NCI-H1694 (cell line): ENCODE measurements at places on chromosomes 3 and 15.

DNA sequence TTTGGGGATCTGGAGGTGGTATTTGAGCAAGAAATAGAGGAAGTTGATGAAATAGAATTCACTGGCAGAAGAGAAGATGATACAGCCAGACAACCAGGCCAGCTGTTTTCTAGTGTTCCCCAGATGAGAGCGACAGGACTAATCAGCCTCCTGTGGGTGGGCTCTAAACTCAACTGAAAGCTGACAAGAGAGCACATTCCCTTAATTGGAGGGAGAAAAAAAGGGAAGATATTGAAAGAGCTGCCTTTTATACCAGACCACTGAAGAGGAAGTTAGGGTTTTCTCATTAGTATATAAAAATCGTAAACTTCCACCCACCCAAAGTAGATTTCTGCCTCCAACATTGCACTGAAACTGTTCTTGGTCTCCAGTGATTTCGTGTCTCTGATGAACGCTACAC is 6.5 kb upstream of the TM4SF19 start:
- no peak for DNase-seq

DNA sequence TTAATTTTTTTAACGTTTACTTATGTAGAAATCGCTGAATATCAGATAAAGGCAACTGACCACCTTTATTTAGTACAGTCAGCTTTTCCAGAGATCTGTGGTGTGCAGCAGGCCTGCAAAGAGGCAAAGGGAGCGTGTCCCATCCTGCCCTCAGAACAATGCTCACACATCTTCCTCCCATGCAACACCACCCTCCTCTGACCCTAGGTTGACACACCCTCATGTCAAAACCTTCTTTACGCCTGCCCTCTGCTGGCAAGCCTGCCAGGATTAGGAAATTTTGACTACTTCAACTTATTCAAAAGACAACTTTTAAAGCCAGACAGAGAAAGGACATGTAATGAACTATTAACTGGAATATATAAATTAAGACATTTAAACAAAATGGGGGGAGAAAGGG is 513.7 kb downstream of the FOXP1 start:
- peak; percentile 23 for DNase-seq

DNA sequence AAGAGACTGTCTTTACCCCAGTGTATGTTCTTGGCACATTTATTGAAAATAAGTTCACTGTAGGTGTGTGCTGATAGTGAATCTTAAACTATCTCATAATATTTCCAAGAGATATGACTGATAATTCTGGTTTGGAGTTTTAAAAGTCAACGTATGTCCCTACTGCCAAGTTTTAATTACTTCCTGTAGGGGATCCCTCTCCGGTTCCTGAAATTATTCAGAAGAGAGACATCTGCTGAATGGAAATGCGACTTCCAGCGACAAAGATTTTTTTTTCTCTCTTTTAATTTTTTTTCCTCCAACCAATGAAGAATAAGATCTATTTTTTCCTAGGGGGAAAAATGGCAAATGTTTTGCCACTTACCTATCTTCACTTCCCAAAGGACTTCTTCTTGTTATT is 498.9 kb upstream of the TGFBR2 start:
- no peak for DNase-seq

DNA sequence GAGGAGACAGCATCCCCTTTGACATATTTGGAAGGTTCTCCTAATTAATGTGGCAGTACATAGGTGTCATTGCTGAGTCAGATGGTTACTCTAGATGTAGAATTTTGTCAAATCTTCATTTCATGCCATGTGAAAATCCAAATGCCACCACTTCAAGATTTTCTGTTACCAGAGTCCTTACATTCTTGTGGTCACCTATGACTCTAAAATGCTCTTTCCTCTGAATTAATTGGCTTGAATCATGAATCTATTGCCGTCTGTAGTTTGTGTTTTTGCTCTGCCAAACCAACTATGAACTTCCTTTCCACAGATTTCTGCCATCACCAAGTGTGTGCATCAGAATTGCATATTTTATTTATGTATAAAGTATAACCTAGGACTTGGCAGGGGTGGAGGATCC is 269.4 kb upstream of the ZPLD1 start:
- DNase-seq, result no peak

GRCh38 chr3:23704298-23704697 is 101.5 kb upstream of the UBE2E1 start:
- no peak for DNase-seq
